Activated naive CD4-positive, alpha-beta T cell treated with anti-CD3 and anti-CD28 coated beads, Interleukin-2, amount 50 U/mL, for 72 hours (primary cell): ENCODE measurements at places on chromosomes 7 and 10. TPM values are rescaled to one million over a fixed set of nuclear protein-coding genes. Genes with fewer than 3 reads are reported as not detected.

The FLNC gene
- total RNA-seq, result 0.14 TPM

The GHRHR gene
- total RNA-seq, result not detected

The ST8SIA6 gene
- not detected for total RNA-seq

The ABCB1 gene
- total RNA-seq, result 5.1 TPM

The PTPRZ1 gene
- not detected for total RNA-seq

The VWA2 gene
- total RNA-seq, result not detected

The CNNM1 gene
- total RNA-seq, result 0.23 TPM
